ENCODE measurements at places on chromosomes 3 and 15. TPM values are rescaled to one million over a fixed set of nuclear protein-coding genes. Genes with fewer than 3 reads are reported as not detected.

DNA sequence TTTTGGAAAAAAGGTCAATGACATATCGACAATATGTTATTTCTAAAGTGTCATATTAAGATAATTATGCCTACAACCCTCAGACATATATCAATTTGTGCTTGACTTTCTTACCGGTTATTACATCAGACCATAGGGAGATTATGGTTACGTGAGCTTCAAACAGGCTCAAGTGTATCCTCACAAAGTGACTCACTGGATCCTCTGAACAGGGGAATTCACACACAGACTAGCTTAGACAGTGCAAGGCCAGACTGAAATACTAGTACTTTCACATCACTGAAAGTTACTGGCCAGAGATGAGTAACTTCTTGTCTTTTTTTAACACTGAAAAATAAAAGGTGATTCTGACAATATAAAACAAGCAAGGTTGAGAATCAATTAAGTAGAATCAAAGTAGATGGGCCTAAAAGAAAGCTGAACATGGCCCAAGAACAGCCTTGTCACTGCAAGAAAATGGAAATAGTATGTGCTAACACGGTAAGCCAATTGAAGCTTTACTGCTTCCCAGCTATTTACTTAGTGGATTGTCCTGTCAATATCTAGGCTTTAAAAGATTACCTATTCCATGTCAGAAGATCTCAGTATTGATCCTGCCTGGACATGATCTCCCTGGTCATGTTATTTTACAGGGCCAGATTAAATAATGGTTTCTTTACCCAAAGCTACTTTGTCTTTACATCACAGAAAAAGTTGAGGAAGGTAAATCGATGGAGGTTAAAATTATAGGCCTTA, 848.6 kb downstream of the ROBO1 start:
- no peak for DNase-seq
- no peak overlapping the region for H3K4me3 ChIP-seq
- no peaks in the 10 kb centered on the region for H3K36me3 ChIP-seq

The GOLGA6L4 gene
- 0.83 TPM for total RNA-seq

DNA sequence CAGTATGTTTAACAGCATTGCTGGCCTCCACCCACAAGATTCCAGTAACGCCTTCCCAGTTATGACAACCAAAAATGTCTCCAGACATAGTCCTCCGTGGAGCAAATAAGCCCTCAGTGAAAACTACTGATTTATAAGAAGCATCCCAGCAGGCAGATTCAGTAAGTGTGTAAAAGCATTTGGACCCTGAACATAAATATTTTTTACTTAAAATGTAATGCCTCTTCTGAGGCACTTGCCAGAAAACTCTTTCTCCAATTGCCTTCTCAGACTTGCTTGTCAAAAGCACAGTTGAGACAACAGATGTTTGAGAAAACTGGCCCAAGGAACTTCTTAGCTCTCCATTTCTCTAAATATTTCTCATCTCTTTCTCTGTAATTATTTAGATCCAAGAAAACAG, 31.8 kb upstream of the DCLK3 start:
- no peak overlapping the region for H3K4me3 ChIP-seq
- no peaks in the 10 kb centered on the region for H3K4me1 ChIP-seq
- H3K36me3 ChIP-seq, result no peaks in the 10 kb centered on the region
- H3K27me3 ChIP-seq, result peaks cover 2% of the 10 kb centered on the region
- no peak for DNase-seq

The CLRN1 gene
- not detected for total RNA-seq

The KPNA4 gene
- 38.6 TPM for total RNA-seq

DNA sequence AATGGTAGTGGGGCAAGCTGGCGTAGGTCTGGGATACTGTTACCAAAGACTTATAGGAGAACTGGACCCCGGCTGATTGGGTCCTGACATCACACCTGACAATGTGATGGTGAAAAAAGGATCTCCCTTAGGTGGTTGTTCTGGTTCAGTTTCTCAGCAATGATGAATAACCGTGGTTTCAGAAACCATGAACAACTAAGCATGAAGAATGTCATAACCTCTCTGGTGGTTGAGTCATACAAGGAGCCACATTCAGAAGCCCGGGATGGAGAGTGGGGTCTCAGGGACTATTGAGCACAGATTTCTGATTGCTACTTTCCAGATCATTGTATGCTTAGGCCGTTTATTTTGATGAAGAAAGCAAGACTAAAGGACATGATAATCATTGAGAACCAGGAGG, 17.4 kb downstream of the GPR160 start:
- DNase-seq, result no peak
- peaks cover 37% of the 10 kb centered on the region for H3K4me1 ChIP-seq
- H3K27me3 ChIP-seq, result no peaks in the 10 kb centered on the region
- H3K27ac ChIP-seq, result no peak overlapping the region

DNA sequence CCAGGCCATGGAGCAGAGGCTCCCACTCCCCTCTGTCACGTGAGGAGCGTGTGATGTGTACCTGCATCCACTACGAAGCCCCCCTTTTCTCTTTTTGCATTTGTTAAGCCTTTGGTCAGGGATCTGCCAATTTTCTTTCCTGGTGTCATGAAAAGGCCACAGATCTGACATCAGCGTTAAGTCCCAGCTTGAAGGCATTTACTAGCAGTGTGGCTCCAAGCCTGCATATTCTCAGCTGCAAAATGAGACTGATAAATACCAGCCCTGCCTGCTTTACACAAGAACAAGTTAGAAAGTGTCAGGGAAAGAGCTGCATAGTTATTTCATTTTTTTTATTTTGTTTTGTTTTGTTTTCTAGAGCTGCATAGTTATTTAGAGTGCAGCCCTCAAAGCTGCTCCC, 2.3 kb upstream of the ANKRD63 start:
- H3K36me3 ChIP-seq, result peaks cover 8% of the 10 kb centered on the region
- H3K27ac ChIP-seq, result no peak overlapping the region
- no peak overlapping the region for H3K4me3 ChIP-seq
- peaks cover 2% of the 10 kb centered on the region for H3K4me1 ChIP-seq

The GUCA1C gene
- not detected for total RNA-seq

The GOLGA8M gene
- 1.7 TPM for total RNA-seq

DNA sequence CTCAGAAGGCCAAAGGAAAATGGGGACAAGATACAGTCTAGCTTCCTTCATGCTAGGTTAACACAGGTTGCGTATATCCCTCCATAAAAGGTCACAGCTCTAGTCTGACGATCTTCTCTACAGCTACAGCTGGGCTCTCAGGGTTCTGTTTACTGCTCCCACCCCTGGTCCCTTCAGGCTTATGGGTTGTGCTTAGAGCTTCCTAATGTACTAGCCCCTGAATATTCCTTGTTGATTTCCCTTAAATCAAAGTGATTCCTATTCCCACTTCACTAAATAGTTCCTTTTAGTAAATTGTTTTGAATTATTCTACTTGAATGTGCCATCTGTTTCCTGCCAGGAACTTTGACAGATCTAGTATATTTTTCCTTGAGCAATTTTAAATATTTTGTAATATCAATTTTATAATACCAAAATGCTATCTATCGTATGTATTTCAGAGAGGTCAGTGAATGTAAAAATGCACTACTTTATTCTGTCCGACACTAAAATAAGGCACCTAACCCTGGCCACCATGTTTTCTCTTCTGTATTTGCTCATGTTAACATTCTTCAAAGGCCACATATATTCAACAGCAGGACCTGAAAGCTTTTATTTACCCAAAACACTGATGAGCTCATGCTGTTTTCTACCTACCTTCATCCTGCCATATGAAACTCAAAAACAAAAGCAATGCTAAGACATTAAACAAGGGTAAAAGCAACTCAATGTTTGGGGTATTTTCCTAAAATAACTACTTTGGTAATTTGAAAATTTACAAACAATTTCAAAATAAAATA, 92.8 kb upstream of the TGFBR2 start:
- H3K4me1 ChIP-seq, result peaks cover 17% of the 10 kb centered on the region
- no peaks in the 10 kb centered on the region for H3K36me3 ChIP-seq
- no peak overlapping the region for H3K4me3 ChIP-seq
- DNase-seq, result no peak
- no peak overlapping the region for H3K27ac ChIP-seq

- H3K27ac ChIP-seq, result no peak overlapping the region
- no peaks in the 10 kb centered on the region for H3K27me3 ChIP-seq
- no peak overlapping the region for H3K4me3 ChIP-seq
- peaks cover 19% of the 10 kb centered on the region for H3K36me3 ChIP-seq
Measured at GRCh38 chr15:90018216-90018831, 17.2 kb downstream of the ZNF710 start.

DNA sequence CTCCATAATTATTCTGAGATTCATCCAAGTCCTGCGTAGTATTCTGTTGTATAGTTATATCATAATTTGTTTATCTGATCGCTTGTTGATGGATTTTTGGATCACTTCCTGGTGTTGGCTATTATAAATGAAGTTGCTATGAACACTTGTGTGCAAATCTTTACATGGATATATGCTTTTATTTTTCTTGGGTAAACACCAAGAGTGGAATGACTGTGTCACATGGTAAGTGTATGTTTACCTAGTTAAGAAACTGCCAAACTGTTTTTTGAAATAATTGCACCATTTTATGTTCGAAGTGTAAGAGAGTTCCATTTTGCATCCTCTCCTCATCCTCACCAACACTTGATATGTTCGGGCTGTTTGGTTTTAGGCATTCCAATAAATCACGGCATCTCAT, 360.4 kb upstream of the FRG2C start:
- H3K27me3 ChIP-seq, result no peaks in the 10 kb centered on the region
- no peak for DNase-seq
- H3K4me1 ChIP-seq, result no peaks in the 10 kb centered on the region
- no peak overlapping the region for H3K4me3 ChIP-seq
- no peaks in the 10 kb centered on the region for H3K36me3 ChIP-seq

DNA sequence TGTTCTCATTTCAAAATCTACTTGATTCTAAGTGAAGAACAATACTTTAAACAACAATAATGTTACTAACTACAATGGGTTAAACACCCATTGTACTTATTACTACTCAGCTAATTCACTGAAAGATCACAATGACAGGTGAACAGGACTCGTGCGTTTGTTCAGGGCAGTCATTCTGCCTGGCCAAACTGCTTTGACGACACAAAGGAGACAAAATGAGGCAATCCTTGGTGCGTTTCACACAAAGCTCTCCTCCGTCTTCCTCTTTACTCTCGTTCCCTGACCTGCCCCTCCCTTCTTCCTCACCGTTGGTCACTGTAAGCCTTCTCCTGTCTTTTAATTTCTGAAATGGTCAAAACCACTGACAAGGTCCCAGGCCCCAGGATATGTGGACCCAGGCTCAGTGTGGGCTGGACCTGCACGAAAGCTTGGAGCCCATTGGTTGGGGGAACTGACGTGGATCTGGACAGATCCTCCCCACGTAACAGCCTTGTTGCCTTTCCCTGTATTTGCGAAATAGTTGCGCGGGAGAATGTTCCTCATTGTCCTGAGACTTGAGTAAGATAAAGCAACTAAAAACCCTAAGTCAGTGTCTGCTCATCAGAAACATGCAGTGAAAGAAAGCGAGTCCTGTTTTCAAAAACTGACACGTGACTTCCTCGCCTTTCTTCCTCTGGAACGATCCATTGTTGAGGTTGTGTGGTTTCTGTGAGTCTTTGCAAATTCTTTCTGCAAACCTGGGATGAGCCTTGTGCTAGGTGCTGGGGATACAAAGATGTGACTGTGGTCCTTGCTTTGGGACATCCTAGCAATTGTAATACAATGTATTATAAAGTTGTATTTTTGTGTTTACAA, 147.1 kb upstream of the RGMA start:
- peaks cover 6% of the 10 kb centered on the region for H3K27me3 ChIP-seq
- DNase-seq, result no peak
- peaks cover 21% of the 10 kb centered on the region for H3K4me1 ChIP-seq
- no peak overlapping the region for H3K27ac ChIP-seq
- H3K4me3 ChIP-seq, result peak overlapping the region; percentile 17

- DNase-seq, result no peak
- no peaks in the 10 kb centered on the region for H3K36me3 ChIP-seq
- peaks cover 13% of the 10 kb centered on the region for H3K4me1 ChIP-seq
- no peak overlapping the region for H3K27ac ChIP-seq
- peak overlapping the region; percentile 73 for H3K4me3 ChIP-seq
Measured at GRCh38 chr15:65384505-65384894, 6.7 kb upstream of the IGDCC3 start.

- H3K36me3 ChIP-seq, result no peaks in the 10 kb centered on the region
- H3K27ac ChIP-seq, result no peak overlapping the region
- H3K4me3 ChIP-seq, result no peak overlapping the region
Measured at GRCh38 chr3:9135526-9135925, 113.9 kb downstream of the SRGAP3 start.

DNA sequence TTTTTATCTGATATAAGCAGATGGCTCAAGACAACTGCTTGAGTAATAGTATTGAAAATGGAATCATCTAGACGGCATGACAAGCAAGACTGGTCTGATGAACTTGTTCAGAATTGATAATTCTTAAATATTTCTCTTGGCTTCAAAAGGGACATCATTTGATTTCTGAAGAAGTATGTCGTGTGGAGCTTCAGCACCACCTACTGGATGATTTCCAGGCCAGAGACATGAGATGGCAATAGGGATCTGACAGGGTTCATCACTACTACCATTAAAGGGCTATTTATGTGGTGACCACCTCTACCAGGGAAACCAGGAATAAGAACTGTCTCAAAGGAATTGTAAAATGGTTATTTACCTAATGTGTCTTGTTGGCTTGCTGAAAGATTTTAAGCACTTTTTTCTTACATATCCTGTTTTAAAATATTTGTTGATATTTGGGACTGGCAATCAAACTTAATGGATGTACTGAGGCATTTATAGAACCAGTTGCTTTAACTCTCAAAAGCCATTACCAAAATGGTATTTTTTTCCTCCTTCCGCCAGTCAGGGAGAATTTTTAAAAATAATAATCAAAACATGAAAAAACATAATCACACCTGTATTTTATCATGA, 99.5 kb upstream of the FAM98B start:
- no peaks in the 10 kb centered on the region for H3K36me3 ChIP-seq
- H3K4me3 ChIP-seq, result no peak overlapping the region
- peaks cover 16% of the 10 kb centered on the region for H3K27me3 ChIP-seq
- H3K27ac ChIP-seq, result no peak overlapping the region

DNA sequence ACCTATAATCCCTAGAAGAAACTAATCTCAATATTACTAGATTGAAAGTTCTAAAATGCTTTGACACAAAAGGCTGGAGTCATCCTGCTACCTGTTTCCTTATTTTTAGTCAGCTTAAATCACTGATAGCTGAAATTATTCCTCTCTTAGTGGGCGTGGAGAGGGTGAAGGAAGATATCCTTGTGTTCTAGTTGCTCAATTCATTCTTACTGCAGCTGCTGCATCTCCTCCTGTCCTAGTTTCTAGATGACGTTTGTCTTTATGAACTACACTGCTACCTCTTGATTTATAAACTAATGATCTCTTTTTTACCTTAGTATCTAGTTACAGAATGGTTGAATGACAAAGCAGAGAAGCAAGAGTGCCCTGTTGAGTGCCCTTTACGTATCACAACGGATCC, 50.7 kb downstream of the SETD5 start:
- no peaks in the 10 kb centered on the region for H3K27me3 ChIP-seq
- peaks cover 61% of the 10 kb centered on the region for H3K36me3 ChIP-seq
- H3K4me1 ChIP-seq, result peaks cover 30% of the 10 kb centered on the region
- no peak for DNase-seq
